GM04504 (cell line): ENCODE measurements at places on chromosomes 3 and 15.
A peak's percentile ranks its signal among the peaks of the same experiment; 100 is the strongest.

- no peak for DNase-seq
Observed at GRCh38 chr3:37702478-37703154, 159.1 kb upstream of the CTDSPL start.

GRCh38 chr3:186476044-186476468 is 68.1 kb downstream of the CRYGS start:
- no peak for DNase-seq

DNA sequence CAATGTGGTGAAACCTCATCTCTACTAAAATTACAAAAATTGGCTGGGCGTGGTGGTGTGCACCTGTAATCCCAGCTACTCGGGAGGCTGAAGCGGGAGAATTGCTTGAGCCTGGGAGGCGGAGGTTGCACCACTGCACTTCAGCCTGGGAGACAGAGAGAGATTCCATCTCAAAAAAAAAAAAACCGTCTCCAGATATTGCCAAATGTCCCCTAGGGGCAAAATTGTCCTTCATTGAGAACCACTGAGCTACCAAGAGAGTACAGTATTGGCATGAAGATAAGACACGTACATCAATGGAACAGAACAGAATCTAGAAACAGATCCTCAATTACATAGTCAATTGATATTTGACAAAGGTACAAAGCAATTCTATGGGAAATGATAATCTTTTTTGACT is 98.0 kb downstream of the TFDP2 start:
- no peak for DNase-seq

DNA sequence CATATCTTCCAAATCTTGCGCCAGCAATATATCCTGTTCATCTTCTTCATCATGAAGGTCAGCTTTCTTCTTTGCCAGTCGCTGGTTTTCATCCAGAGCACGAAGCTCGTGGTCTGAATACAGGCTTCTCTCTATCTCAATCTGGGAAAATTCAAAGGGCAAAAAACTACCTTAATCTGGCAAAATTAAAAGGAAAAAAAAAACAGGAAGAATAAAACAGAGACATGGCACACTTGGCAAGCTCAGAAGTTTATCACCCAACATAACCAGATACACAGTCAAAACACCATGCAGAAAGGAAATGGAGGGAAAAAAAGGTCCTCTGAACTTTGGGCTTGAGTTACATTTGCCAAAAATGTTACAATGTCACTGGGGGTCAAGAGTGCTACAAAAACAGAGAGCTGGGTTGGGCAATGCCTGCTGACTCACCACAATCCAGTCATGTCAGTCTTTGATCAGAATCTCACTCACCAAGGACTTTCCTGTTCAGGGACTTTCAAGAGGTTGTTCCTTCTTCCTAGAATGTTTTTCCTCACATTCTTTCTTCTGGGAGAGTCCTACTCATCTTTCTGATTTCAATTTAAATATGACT is 1.5 kb downstream of the MRPL46 start:
- peak; percentile 17 for DNase-seq

GRCh38 chr3:159950156-159950898 is 38.3 kb upstream of the IL12A start:
- no peak for DNase-seq

DNA sequence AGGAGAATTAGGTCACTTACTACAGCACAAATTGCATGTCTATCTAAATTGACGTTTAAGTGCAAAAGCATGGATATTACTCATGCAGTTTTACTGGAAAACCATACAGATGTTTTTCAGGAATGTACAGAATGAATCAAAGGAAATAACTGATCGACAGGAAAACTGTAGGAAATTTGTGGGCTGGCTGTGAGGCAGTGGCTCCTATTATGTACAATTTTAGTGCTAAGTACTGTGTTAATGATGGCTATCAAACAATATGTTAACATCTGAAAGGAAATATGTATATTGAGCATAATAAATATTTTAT is 6.9 kb downstream of the NUDT16 start:
- DNase-seq = no peak

DNA sequence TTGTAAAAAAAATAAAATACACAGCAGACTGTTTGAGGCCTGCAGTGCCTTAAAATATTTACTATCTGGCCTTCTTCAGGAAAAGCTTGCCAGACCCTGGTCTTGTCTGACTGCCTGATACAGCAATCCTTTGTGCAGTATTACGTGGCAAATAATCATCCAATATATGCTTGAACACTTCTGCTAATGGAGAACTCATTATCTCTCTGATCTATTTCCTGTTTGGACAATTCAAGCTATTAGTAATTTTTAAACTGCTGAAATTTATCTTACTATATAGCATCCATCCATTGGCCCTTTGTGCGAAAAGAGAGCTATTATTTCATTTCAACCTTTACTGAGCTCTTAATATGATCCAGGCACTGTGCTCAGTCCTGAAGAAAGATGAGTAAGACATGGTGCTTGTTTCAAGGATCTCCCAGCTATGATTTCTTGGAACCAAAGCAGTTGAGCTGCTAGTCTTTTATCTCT is 15.9 kb downstream of the ATG7 start:
- DNase-seq = no peak

- DNase-seq = no peak
Observed at GRCh38 chr3:188518835-188519452, 365.0 kb downstream of the LPP start.

- DNase-seq = peak; percentile 12
Observed at GRCh38 chr3:185176750-185177359, 24.0 kb upstream of the C3orf70 start.

DNA sequence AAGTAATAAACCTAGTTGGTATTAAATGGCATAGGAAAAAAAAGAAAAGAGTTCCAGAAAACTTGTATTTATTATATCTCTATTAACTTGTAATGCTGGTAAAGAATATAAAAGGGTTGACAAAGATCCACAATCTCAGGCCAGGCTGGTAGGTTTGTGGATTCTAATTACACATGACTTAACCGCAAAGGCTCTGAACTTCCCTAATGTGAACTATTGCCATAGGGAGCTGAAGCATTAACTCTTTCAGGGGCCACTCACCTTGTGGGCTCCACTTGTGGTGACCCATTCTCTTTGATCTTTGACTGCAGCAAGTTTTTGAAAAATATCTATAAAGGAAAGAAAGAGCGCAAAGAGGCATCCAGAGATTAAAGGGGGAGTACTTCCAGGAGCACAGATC is 58.5 kb downstream of the NEK10 start:
- DNase-seq = no peak

- peak; percentile 51 for DNase-seq
Observed at GRCh38 chr3:169772305-169772896, 795 bp upstream of the MYNN start.

- DNase-seq = no peak
Observed at GRCh38 chr15:40353697-40354096, 2.9 kb downstream of the PHGR1 start.

DNA sequence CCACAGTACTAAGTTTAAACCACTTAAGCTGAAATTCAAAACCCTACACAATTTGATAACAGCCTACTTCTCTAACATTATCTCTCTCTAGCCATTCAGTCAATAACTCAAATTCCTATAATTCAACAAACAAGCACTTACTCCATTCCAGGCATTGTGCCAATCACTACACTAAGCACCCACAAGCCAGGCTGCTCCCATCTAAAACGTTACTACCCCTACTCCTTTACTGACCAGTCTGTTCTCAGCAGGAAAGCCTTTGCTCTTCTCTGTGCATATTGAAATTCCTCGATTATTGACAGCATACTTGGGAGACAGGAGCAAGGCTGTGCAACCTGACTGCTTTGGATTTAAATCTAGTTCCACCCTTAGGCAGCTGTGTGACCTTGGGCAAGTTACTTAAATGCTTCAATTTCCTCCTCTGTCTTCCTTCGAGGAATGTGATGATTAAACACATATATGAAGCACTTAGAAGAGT is 177.2 kb upstream of the THBS1 start:
- no peak for DNase-seq

DNA sequence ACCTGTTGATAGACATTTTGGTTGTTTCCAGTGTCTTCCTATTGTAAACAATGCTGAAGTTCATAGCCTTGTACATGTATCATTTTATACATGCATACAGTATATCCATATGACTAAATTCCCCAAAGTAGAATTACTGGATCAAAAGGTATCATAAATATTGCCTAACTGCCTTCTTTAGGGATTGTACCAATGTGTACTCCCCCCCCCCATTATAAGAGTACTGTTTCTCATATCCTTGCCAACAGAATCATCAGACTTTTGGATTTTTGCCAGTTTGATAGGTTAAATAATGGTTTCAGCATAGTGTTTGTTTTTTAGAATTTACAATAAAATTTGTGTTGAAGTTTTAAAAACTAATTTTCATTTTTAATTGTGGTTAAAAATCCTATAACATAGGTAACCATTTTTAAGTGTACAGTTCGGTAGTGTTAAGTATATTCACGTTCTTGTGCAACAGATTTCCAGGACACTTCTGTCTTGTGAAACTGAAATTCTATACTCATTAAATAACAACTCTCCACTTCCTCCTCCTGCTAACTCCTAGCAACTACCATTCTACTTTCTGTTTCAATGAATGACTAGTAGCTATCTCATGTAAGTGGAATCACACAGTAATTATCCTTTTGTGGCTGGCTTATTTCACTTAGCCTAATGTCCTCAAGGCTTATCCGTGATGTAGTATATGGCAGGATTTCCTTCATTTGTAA is 30.8 kb upstream of the MAP3K13 start:
- peak; percentile 32 for DNase-seq

DNA sequence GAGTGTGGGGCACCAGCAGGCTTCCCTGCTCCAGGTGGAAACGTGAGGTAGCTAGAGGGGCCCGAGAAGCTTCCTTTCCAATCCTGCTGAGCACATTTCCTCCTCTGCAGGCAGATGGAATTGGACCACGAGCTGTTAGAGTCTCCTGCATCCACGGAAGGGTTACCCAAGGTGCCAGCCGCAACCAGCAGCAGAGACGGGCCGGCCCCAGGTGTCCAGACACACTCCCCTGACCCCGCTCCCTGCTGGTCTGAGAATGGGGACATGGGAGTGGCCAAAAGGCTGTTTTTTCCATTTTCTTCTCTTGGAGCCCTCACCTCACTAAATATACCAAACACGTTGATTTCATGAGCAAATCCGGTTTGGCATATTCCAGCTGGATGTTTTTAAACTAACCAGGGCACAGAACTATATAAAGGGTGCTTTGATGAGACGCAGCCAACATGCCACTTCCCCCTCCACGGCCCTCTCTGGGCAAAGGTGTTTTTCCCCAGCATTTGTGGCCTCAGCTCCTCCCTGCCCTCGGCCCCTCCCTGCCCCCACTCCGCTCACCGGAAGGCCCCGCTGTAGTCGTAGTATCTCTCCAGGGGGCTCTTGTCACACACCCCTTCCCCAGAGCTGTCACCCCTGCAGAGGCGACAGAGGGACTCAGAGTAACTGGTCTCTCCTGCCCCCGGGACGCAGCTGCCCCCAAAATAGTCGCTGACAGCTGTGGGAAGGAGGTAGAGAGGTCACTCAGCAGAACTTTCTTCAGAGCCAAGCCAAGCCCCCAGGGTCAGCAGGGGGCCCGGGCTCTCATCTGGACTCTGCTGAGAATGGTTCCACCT is 7.0 kb downstream of the MELTF start:
- no peak for DNase-seq

DNA sequence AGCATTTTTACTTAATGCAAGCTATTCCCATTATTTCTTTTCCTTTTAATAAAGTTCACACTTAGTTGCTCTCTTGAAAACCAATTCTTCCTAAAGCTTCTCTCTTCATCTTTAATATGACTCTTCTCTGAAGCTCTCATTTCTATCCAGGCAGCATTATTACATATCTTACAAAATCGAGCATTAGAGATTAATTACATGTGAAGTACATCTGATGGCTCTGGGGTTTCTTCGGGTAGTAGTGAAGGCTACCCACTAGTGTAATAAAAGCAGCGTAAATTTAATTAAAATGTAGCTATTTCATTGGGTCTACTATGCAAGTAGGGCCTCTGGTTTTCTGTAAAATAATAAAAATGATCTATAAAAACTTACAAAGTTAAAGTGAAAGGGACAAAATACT is 513.6 kb upstream of the DPH6 start:
- DNase-seq = no peak

- DNase-seq = no peak
Observed at GRCh38 chr3:12287727-12288181, 1.1 kb upstream of the PPARG start.

GRCh38 chr3:126082362-126083137 is 1.4 kb downstream of the SLC41A3 start:
- no peak for DNase-seq

- no peak for DNase-seq
Observed at GRCh38 chr3:40655551-40655950, 130.8 kb downstream of the ZNF621 start.

- DNase-seq = no peak
Observed at GRCh38 chr3:81782585-81782984, 21.1 kb upstream of the GBE1 start.

GRCh38 chr15:39855400-39855799 is 64.7 kb downstream of the GPR176 start:
- peak; percentile 33 for DNase-seq

- DNase-seq = no peak
Observed at GRCh38 chr3:180002006-180002405, 34.7 kb downstream of the PEX5L start.

- DNase-seq = peak; percentile 35
Observed at GRCh38 chr3:177426106-177426877, 229.0 kb upstream of the TBL1XR1 start.

- DNase-seq = peak; percentile 48
Observed at GRCh38 chr3:155079468-155079745, 712 bp upstream of the MME start.

DNA sequence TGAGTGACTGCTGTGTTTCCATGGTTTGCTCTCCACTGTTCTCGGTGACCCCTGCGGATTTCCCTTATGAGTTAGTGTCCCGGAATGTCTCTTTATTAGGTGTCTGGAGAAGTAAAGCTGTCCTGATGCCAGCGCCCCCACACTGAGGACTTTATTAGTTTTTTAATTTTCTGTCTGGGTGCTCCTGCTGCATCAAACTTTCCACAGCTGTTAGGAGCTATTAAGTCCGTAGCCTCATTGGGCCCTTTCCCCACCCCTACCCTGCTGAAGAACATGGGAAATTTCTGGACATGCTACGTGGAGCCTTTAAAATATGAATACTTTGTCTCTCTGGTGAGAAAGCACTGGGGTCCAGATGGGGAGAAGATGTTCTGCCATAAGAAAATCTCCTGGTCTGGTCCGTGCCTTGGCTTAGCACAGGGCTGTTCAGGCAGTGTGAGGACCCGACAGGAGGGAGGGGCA is 161.7 kb upstream of the HES1 start:
- DNase-seq = no peak

DNA sequence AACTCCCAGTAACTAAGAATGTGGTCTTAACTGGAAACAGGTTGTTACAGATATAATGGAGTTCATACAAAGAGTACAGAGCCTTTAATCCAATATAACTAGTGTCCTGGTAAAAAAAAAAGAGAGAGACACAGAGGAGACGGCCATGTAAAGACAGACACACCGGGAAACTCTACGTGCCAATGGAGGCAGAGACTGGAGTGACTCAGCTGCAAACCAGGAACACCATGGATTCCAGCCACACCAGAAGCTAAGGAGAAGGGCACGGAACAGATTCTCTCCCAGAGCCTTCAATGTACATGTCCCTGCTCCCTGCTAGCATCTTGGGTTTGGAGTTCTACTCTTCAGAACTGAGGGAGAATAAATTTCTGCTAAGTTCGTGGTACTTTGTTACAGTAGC is 4.5 kb downstream of the RNF168 start:
- DNase-seq = peak; percentile 20

GRCh38 chr3:187594272-187594671 is 75.9 kb downstream of the SST start:
- no peak for DNase-seq
